NCI-H187 (cell line): ENCODE measurements at places on chromosomes 7 and 10.

GRCh38 chr10:132841615-132841975 lies 55.6 kb upstream of the NKX6-2 start:
- no peak for DNase-seq

- no peak for DNase-seq
Observed at GRCh38 chr7:108014747-108015682, 12.1 kb upstream of the LAMB1 start.

DNA sequence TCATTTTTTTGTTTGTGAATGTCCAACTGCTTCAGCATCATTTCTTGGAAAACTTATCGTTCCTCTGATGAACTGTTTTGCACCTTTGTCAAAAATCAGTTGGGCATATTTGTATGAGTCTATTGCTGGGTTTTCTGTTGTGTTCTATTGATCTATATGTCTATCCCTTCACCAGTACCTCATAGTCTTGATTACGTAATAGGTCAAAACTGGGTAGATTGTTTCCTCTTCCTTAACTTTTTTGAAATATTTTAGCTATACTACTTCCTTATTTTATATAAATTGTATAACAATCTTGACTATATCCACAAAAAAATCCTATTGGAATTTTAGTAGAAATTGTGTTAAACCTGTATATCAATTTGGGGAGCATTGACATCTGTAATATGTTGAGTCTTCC lies 104.1 kb upstream of the PALS2 start:
- DNase-seq: no peak

GRCh38 chr10:17272648-17273047 lies 44.6 kb downstream of the VIM start:
- DNase-seq: no peak

DNA sequence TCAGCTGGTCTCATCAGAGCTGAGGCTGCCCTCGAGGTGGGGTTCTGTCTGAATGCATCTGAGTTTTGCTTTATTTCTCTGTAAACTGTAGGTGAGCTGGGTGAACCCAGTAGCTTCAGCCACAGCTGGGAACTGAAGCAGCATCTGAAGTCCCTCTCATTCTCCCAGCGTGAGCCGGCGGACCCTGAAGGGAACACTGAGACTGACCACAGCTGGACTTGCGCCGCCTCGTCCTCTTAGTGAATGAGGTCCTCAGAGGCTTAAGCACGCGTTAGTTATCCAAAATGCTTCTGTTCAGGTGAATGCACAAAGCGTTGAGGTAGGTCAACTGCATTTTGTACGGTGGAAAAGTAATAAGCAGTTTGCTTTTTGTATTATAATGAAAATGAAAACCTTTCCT lies 76.6 kb downstream of the AMZ1 start:
- DNase-seq: no peak

- no peak for DNase-seq
Observed at GRCh38 chr7:29170781-29171180, 23.8 kb upstream of the CHN2 start.

GRCh38 chr7:9407816-9408215 lies 974.4 kb downstream of the NXPH1 start:
- no peak for DNase-seq

- no peak for DNase-seq
Observed at GRCh38 chr7:142414135-142414534, 156.3 kb upstream of the PRSS58 start.

GRCh38 chr7:66426996-66427395 lies 201.7 kb upstream of the KCTD7 start:
- DNase-seq: no peak

DNA sequence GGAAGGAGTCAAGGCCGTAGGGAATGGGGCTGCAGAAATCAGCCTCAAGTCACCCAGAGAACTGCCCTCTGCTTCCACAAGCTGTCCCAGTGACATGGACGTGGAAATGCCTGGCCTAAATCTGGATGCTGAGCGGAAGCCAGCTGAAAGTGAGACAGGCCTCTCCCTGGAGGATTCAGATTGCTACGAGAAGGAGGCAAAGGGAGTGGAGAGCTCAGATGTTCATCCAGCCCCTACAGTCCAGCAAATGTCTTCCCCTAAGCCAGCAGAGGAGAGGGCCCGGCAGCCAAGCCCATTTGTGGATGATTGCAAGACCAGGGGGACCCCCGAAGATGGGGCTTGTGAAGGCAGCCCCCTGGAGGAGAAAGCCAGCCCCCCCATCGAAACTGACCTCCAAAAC lies 50.2 kb upstream of the PDCD4 start:
- DNase-seq: no peak

- DNase-seq: no peak
Observed at GRCh38 chr7:25261545-25262140, 33.4 kb upstream of the NPVF start.

DNA sequence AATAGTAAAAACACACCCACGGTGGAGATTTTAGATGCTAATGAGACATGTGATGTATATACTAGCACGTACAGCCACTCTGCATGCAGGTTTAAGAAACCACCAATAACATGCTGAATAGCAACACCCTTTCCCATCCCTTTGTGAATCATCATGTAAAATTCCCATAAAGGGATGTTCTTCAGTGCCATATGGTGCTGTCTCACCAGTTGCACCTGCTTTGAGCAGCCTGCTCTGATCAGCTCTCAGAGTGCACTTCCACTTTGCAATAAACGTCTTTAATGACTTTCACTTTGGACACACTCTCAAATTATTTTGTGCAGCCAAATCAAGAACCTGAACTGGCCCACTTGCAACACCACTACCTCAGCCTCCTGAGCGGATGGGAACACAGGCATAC lies 615.0 kb downstream of the ANKRD7 start:
- DNase-seq: no peak

DNA sequence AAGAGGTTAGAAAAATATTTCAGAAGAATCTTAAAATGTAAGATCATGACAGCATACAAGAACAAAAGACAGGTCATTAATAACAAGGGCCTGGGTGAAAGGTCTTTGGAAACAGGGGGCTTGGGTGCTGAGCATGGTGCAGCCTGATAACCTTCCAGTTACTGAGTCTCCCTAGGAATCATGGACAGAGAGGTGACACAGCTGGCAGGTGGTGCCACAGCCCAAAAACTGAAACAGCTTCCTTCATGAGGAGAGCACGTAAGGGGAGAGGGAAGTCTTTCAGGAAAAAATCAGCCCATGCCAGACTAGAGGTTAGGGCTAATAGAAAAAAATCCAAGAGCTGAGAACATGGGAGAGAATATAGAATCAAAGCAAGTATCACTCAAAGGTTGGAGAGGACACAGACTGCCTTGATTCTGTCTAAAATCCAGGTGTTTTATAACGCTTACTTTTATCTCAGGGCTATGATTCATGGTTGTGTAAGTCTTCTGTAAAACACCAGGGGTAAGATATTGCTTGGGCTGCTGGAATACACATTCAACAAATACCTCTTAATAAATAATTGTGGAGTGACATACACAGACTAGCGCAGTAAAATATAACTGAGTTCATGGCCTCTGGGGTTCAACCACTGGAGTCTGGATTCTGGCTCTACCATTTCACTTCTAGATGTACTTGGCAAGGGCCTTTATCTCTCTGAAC lies 88.1 kb downstream of the SEMA3C start:
- no peak for DNase-seq

DNA sequence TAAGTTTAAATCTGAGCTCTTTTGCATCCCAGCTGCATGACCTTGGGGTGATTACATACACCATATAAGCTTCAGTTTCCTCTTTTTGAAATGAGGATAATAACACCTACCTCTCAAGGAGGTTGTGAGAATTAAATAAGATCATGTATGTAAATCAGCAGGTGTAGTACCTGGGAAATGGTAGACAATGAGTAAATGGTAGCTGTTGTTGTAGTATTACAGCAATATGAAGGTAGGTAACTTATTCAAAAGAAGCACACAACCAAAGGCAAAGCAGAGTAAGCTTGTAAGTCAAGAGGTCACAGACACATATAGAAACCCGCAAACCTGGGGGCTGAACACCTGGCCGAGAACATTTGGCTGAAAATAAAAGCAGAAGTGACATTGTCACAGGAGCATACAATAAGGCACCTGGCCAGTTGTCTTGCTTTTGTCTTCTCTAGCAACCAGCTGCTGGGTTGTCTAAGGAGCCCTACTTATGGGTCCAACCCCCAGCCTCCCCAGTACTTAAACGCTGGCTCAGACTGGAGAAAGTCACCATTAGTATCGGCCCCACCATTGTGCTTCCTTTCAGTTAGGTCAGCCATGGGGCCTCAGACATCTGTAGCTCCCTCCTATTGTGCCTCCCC lies 203.6 kb upstream of the MKLN1 start:
- DNase-seq: no peak

DNA sequence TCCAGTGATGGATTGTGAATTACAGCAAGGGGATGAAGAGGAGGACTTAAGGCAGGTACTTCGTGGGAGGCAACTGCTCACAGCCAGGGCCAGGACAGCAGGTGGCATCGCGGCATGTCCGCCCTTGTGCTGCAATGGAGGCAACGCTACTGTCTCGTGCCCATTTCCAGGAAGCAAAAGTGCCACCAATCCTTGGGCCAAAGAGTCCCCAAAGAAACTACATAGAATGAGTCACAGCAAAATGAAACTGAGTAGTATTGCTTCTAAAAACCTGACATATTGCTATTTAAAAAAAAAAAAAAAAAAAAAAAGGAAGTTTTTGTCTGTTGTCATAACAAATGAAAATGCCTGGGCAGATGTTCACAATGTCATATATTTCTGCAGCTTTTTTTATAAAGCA lies 46.6 kb downstream of the RSU1 start:
- DNase-seq: no peak

- no peak for DNase-seq
Observed at GRCh38 chr7:125445836-125446235, 516.2 kb upstream of the POT1 start.

- DNase-seq: no peak
Observed at GRCh38 chr7:43302773-43303460, 190.5 kb downstream of the HECW1 start.
